ENCODE measurements at places on chromosomes 12 and 14. TPM values are rescaled to one million over a fixed set of nuclear protein-coding genes. Genes with fewer than 3 reads are reported as not detected.

Gene SALL2
- 0.98 TPM for total RNA-seq

Gene ASB2
- total RNA-seq, result not detected

Gene SPX
- 0.10 TPM for total RNA-seq

Gene OTX2
- not detected for total RNA-seq

Gene MANSC4
- not detected for total RNA-seq

Data from vein endothelial cell (primary cell).